ENCODE measurements at places on chromosomes 5 and 9.
A peak's percentile ranks its signal among the peaks of the same experiment; 100 is the strongest.

DNA sequence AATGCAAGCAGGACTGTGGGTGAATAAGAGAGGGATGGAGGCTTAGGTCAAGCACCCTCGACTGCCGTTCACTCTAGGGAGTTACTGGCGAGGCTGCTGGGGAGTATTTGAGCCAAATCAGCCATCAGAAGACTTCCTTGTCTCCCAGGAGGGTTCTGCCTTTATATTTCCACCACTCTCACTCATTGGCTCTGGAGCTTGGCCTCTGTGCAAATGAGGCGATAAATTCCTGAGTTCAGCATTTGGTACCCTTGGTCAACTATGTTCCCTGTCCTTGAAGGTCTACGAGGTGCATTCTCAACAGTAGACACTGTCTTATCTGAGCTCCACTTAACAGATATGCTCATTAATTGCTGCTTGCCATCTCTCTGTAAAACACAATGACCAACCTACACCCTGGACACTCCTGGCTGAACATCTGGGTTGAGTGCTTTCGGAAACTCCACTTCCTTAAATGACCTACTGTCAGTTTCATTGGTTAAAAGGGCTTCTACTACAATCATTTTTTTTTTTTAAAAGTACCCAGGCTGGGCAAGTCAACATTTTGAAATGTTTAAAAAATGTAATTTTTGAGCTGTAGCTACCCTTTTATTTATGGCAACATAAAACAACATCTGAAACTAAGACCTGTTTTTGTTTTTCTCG, 153.2 kb downstream of the NTRK2 start:
- DNase-seq, result no peak

DNA sequence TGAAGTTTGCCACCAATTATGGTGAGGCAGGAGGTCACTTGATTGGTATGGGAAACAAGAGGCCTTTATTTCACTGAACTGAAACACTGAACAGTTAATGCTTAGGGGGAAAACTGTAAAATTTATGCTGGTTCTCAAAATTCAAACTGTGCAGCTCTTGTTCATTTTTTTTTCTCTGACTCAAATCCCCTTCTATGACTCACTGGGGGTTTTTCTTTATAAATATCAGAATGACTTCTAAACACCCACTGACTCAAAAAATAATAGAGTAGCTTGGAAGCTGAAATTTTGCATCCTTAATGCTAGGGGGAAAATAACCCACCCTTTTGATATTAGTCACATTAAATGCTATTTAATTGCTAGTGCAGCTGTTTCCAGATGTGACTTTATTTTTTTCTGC, 24.1 kb upstream of the OTP start:
- DNase-seq, result no peak

- no peak for DNase-seq
Measured at GRCh38 chr9:110659891-110660541, 8.6 kb upstream of the MUSK start.

GRCh38 chr5:63053019-63053638, 474.5 kb downstream of the LRRC70 start:
- DNase-seq, result peak; percentile 86

DNA sequence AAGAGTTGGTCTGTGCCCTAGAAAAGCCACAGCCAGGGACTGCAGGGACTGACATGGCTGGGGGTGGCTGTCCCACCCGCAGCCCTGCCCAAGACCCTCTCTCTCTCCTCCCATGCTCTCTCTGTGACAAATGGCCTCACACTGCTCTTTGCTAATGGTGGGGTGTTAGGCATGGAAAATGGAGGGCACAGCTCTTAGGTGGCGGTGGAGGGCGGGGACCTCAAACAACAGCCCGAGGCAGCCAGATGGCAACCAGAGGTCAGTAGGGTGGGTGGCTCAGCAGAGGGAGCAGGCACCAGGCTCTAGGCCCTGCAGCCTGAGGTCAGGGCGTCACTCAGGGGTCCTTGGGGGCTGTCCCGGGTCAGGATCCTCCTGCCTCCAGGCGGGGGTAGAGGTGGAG, 73.9 kb upstream of the DAB2IP start:
- no peak for DNase-seq

DNA sequence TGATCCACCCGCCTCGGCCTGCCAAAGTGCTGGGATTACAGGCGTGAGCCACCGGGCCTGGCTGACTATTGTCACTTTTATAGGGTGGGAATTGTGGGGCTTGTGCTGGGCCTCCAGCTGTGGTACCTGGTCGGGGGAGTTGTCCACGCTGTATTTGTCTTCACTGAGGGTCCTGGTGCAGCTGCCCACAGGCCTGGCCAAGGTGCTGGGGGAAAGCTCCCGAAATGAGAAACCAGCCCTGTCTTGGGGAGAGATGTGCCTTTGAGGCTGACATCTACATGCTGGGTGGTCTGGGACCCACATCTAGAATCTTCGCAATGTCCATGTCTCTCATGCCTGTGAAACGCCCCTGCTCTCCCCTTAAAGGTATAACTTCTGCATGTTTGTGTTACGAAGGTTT, 2.6 kb downstream of the EXOC3 start:
- no peak for DNase-seq

- no peak for DNase-seq
Measured at GRCh38 chr5:130270786-130271185, 366.5 kb downstream of the CHSY3 start.

DNA sequence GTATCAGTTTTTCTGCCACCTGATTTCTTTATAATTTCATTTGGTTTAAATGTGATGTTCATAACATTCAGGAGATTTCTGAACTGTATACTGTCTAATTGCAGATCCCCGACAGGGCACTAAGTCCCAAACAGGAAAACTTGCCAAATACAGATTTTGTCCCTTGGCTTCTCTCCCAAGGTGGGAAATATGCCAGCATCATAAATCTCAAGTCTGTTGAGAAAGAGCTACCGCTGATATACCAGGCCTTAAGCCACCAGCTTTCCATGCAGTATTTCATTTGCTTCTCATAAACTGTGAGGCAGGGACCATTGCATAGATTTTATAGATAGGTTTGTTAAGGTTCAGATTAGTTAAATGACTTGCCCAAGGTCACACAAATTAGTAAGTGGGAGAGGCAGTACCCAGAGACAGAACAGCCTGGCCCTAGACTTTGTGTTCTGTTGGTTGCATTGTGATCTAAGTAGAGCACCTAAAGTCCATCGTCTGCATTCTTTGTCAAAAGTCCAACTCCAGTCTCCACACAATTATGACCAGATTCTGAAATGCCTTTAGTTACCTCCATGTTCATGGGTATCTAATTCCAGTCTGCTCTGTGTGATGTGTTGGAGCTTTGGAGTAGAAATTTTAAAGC, 16.2 kb downstream of the GPR21 start:
- DNase-seq, result peak; percentile 86

- no peak for DNase-seq
Measured at GRCh38 chr9:83468821-83469220, 69.4 kb downstream of the FRMD3 start.

GRCh38 chr5:73649926-73650325, 23.9 kb downstream of the ARHGEF28 start:
- no peak for DNase-seq

- no peak for DNase-seq
Measured at GRCh38 chr5:137303509-137303908, 195.6 kb downstream of the SPOCK1 start.

- peak; percentile 40 for DNase-seq
Measured at GRCh38 chr5:172446336-172447051, 7.8 kb downstream of the SH3PXD2B start.

GRCh38 chr5:107776922-107777740, 106.4 kb upstream of the EFNA5 start:
- no peak for DNase-seq

GRCh38 chr9:114131808-114132549, 23.4 kb upstream of the COL27A1 start:
- no peak for DNase-seq

DNA sequence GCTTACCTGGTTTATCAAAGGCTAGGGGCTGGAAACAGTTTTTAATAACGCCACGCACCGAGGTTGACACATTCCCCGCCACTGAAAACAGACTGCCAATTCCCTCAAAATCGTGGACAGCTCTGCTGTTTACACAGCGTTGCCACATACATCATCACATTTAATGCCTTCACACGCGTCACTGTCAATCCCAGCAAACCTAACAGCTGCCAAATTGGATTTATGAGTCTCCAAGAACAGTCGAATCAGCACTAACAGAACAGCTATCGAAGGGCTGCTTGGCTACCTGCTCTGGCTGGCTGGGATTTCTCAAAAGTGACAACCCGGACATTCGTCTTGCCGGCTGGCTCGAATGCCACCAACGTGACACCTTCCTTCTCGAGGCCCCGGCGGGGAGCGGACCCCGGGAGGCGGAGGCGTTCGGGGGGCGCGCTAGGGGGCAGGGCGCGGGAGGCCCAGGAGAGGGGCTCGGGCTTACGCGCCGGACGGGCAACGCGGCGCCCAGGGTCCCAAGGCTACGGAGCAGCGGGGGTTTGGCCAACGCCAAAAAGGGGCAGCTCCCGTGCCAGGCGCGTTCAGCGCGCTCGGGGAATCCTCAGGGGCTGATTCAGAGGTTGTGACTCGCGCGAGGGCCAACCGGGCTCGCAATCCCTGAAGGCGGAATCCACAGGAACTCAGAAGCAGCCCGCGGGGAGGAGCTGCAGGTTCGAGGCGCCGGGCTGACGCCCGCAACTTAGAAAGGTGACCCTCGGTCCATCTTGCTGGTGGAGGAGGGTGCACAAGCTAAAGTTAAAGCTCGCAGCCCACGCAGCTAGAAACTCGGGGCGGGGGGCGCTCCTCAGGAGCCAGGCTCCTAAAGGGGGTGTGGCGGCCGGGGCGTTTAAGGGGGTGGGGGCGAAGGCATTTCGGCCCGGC, 1.2 kb downstream of the CDC14B start:
- peak; percentile 42 for DNase-seq

GRCh38 chr5:116076496-116076895, 8.3 kb upstream of the COMMD10 start:
- no peak for DNase-seq

DNA sequence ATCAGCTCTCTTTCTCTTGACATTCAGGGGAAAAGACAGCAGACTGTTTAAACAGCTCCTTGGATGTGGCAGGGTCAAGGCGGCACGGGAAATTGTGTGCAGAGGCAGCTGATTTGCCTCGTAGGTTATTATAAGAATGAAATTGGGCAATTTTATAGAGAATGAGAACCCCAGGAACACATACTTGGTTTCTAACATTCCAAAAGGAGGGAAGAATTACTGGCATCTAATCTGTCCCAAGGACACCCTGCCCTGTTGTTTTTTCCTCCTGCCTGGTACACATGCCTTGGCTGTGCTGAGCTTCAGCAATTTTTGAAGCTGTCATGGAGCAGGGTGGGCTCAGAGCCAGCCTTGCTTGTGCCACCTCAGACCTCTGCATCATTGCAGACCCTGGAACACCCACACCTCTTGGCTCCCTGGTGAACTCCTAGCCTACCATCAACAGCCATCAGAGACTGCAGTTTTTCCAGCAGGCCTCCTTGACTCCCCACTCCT, 143.6 kb downstream of the BOD1 start:
- peak; percentile 82 for DNase-seq

GRCh38 chr9:108924466-108924865, 9.5 kb downstream of the ELP1 start:
- DNase-seq, result no peak

DNA sequence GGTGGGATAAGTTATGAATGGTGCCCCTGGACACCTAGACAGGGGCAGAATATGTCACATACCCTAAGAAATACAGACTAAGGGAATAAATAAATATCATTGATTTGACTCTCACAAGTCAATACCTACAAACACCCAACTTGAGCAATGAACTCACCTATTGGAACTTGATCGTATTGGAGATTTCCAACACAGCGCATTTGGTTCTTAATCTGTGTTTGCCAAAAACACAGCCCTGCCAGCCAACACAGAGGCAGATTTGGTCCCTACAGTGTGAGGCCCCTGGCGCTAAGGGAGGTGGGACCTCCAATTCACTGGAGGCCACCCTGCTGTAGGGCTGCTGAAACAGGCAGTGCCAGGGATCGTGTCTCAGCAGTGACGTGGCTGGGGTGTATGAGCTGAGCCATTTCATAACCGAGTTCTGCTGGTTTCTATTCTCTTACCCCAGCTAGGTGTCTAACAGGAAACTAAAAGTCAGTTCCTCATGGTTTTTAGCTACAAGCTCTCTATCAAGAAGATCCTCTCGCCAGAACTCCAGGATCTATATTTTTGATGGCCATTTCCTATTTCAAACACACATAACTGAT, 84.5 kb downstream of the SLC1A1 start:
- DNase-seq, result no peak

DNA sequence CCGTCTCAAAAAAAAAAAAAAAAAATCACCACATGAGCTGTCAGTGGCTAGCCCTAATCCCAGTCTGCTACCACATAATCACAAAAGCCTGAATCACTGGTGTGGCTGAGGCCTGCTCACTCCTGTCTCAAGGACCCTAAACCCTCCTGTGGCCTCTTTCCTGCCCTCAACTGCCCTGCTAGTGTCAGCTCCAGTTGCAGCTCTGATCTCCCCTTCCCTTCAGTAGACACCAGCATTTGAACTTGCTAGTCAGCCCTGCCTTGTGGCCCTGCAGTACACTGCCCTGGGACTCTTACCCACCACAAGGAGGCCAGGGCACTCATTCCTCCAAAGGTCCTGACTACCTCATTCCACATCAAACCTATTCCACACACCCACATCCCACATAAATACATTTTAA, 9.5 kb upstream of the P4HA2 start:
- DNase-seq, result no peak

- DNase-seq, result no peak
Measured at GRCh38 chr9:89680547-89681467, 76.0 kb downstream of the GADD45G start.

GRCh38 chr5:28430565-28431178, 1392.3 kb upstream of the CDH9 start:
- no peak for DNase-seq

DNA sequence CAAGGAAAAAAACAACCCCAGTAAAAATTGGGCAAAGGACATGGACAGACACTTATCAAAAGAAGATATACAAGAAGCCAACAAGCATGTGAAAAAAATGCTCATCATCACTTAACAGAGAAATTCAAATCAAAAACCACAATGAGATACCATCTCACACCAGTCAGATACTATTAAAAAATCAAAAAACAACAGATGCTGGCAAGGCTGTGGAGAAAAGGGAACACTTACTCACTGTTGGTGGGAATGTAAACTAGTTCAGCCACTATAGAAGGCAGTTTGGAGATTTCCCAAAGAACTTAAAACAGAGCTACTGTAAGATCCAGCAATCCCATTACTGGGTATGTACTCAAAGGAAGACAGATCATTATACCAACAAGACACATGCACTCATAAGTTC, 157.4 kb downstream of the EDIL3 start:
- DNase-seq, result no peak

DNA sequence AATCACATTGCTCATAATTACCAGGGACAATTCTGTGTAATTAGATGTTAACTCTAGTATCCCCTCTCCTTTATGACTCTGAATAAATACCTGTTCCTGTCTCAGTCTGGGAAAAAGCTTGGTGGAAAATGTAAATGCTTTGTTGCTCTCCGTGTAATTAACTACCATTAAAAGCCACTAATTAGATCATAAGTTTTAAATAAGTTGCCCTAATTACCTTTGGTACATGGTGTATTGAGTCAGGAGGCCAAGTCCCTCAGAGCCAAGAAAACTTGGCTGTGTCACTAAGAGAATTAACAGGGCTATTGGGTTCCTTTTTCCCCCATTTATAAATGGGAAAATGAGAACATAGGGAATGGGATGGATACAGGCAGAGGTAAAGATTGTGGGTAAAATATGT, 617.6 kb downstream of the TLR4 start:
- no peak for DNase-seq

Data from cardiac fibroblast (primary cell).